ENCODE measurements at places on chromosomes 11 and 22. TPM values are rescaled to one million over a fixed set of nuclear protein-coding genes. Genes with fewer than 3 reads are reported as not detected.

DNA sequence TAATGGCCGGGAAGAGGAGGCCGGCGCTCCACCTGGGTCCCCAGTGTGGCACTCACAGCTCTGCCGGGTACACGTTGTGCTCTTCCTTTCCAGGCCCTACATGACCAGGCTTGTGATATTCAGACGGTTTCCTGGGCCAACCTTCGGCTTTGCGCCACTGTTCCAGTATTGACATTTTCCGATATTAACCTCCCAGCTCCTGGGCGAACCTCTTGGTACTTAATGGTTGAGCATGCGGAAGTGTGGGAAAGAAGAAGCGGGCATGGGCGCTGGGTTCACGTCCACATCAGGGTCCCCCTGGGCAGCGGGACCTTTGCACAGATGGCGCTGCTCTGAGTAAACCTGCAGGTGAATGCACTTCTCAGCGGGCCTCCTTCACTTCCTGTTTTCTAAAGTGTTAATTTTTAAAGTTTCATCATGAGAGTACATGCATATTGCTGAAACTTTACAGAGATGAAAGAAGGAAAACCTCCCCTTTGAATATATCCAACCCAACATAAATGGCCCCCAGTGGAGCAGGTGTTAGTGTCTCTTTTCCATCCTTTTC lies 286.7 kb downstream of the TBC1D22A start:
- H3K36me3 ChIP-seq: no peaks in the 10 kb centered on the region
- H3K4me1 ChIP-seq: no peaks in the 10 kb centered on the region
- H3K27ac ChIP-seq: no peak overlapping the region
- no peaks in the 10 kb centered on the region for H3K27me3 ChIP-seq

- H3K4me1 ChIP-seq: peaks cover 20% of the 10 kb centered on the region
- DNase-seq: peak; percentile 35
- peak overlapping the region; percentile 59 for H3K4me3 ChIP-seq
- H3K36me3 ChIP-seq: no peaks in the 10 kb centered on the region
- no peaks in the 10 kb centered on the region for H3K27me3 ChIP-seq
Measured at GRCh38 chr22:37906364-37907008, 389 bp downstream of the MICALL1 start.

- no peaks in the 10 kb centered on the region for H3K4me1 ChIP-seq
- no peak for DNase-seq
- no peak overlapping the region for H3K27ac ChIP-seq
Measured at GRCh38 chr11:19290356-19290755, 49.6 kb upstream of the E2F8 start.

GRCh38 chr11:122097419-122098001 lies 18.5 kb downstream of the BLID start:
- no peaks in the 10 kb centered on the region for H3K36me3 ChIP-seq
- H3K27me3 ChIP-seq: no peaks in the 10 kb centered on the region
- H3K27ac ChIP-seq: no peak overlapping the region
- no peaks in the 10 kb centered on the region for H3K4me1 ChIP-seq
- no peak for DNase-seq

DNA sequence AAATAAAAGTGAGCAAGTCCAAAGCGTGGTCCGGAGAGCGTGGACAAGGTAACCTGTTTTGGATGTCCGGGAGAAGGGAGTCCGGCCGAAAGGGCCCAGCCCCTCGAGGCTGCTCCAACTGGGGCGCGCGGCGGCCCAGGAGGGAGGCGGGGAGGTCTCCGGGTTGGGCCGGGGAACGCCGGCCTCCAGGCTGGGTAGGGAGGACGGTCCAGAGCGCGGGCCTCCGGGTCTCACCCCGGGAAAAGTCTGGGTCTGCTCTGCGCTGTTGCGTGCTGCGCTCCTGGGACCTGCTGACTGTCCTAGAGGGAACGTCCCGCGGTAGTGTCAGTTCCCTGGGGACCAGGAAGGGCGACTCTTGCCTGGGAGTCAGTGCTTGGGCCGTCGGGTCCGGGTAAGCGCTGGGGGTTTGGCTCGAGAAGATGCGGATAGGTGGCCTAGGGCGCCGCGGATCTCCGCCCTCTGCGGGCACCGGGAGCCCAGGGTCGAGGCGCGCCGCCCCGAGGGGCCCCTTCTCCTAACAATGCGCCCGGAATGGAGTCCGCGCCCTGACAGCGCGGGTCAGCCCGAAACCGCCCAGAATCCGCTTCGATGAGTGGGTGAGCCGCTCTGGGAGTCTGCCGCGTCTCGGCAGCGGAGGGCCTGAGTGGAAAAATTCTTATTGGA lies 988 bp upstream of the FLI1 start:
- H3K4me1 ChIP-seq: no peaks in the 10 kb centered on the region
- no peak overlapping the region for H3K27ac ChIP-seq
- no peak for DNase-seq
- H3K4me3 ChIP-seq: no peak overlapping the region
- H3K36me3 ChIP-seq: no peaks in the 10 kb centered on the region
- peaks cover 20% of the 10 kb centered on the region for H3K27me3 ChIP-seq

- H3K4me3 ChIP-seq: no peak overlapping the region
- no peak for DNase-seq
- H3K4me1 ChIP-seq: no peaks in the 10 kb centered on the region
- no peaks in the 10 kb centered on the region for H3K36me3 ChIP-seq
- H3K27ac ChIP-seq: no peak overlapping the region
Measured at GRCh38 chr11:120606211-120607010, 94.9 kb downstream of the GRIK4 start.

DNA sequence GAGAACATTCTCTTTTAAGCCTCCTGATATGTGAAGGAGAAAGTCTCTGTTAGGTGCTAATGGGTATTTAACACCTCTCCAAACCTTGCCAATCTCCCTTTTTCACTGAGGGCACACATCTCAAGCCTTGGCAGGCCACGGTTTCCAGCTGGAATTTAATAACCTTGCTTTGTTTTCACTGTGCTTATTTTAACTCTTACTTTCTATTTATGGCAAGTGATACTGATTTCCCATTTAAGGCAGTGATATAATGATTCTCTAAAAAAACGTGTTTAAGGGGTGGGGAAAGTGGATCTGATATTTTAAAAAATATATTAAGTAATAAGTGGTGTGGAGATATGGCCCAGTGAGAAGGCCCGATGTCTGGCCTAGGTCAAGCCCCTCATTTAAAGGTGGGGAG lies 1.1 kb upstream of the RASD2 start:
- no peak overlapping the region for H3K4me3 ChIP-seq
- no peaks in the 10 kb centered on the region for H3K36me3 ChIP-seq
- no peak overlapping the region for H3K27ac ChIP-seq
- peaks cover 18% of the 10 kb centered on the region for H3K27me3 ChIP-seq
- peaks cover 22% of the 10 kb centered on the region for H3K4me1 ChIP-seq

GAL3ST3 gene
- total RNA-seq: not detected
